GM23248 (cell line): ENCODE measurements at places on chromosomes 16 and 17.
A peak's percentile ranks its signal among the peaks of the same experiment; 100 is the strongest.

DNA sequence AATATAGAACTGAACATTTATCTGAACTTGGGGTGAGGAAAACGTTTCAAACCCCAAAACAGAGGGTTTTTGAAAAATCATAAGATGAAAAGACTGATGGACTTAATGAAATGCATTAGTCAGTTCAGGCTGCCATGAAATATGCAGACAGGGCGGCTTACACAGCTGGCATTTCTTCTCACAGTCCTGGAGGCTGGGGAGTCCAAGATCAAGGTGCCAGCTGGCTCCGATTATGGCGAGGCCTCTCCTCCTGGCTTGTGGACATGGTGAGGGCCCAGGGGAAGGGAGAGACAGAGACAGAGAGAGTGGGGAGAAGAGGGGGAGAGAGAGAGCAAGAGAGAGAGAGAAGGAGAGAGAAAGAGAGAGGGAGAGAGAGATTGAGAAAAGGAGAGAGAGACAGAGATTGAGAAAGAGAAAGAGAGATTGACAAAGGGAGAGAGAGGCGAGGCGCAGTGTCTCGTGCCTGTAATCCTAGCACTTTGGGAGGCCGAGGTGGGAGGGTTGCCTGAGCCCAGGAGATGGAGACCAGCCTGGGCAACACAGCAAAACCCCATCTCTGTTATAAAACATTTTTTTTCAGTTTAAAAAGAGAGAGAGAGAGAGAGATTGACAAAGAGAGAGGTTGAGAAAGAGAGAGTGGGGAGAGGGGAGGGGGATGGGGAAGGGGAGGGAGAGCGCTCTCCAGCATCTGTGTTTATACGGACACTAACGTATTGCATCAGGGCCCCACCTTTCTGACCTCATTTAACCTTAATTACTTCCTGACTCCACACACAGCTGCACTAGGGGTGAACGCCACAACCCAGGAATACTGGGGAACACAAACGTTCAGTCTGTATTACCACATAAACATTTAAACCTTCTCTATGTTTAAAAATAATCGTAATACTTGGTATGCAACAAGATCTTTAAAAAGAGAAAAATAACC lies 24.6 kb upstream of the RPH3AL start:
- DNase-seq: peak; percentile 50
- H3K4me3 ChIP-seq: no peak overlapping the region
- H3K4me1 ChIP-seq: no peaks in the 10 kb centered on the region
- no peaks in the 10 kb centered on the region for H3K36me3 ChIP-seq

DNA sequence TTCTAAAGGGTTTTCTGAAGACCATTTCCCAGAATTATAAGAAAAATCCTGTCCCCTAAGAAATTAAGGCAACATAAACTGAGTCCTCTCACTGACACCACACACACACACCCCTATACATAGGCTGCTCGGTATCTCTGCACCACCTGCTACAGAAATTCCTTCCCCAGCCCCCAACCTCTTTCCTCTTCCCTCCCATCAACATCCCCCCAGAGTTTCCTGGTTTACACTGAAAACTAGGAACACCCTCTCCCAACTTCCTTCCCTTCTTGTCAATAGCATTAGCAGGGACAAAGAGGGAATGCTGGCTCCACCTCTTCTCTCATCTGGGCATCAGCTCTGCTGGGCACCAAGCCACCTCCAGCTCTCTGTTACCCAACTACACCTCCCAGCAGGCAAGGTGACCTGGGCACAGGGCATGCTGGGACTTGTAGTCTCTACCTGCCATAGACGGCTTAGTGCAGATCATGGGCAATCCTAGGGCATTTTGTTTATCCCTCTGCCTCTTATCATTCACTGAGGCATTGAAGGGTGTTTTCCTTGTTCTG lies 15.7 kb downstream of the CAVIN1 start:
- peaks cover 71% of the 10 kb centered on the region for H3K4me1 ChIP-seq
- peak overlapping the region; percentile 27 for H3K4me3 ChIP-seq
- peak overlapping the region; percentile 87 for H3K27ac ChIP-seq

GRCh38 chr17:15122857-15123256 lies 142.3 kb downstream of the PMP22 start:
- H3K36me3 ChIP-seq: no peaks in the 10 kb centered on the region
- DNase-seq: peak; percentile 56
- H3K27ac ChIP-seq: peak overlapping the region; percentile 79
- H3K27me3 ChIP-seq: no peaks in the 10 kb centered on the region

GRCh38 chr16:50627419-50627818 lies 53.7 kb downstream of the SNX20 start:
- no peak overlapping the region for H3K27ac ChIP-seq
- DNase-seq: peak; percentile 18
- no peaks in the 10 kb centered on the region for H3K36me3 ChIP-seq

GRCh38 chr17:74815067-74815466 lies 38.9 kb upstream of the NAT9 start:
- H3K4me3 ChIP-seq: no peak overlapping the region
- no peaks in the 10 kb centered on the region for H3K36me3 ChIP-seq
- H3K4me1 ChIP-seq: no peaks in the 10 kb centered on the region
- DNase-seq: no peak
- H3K27ac ChIP-seq: no peak overlapping the region

DNA sequence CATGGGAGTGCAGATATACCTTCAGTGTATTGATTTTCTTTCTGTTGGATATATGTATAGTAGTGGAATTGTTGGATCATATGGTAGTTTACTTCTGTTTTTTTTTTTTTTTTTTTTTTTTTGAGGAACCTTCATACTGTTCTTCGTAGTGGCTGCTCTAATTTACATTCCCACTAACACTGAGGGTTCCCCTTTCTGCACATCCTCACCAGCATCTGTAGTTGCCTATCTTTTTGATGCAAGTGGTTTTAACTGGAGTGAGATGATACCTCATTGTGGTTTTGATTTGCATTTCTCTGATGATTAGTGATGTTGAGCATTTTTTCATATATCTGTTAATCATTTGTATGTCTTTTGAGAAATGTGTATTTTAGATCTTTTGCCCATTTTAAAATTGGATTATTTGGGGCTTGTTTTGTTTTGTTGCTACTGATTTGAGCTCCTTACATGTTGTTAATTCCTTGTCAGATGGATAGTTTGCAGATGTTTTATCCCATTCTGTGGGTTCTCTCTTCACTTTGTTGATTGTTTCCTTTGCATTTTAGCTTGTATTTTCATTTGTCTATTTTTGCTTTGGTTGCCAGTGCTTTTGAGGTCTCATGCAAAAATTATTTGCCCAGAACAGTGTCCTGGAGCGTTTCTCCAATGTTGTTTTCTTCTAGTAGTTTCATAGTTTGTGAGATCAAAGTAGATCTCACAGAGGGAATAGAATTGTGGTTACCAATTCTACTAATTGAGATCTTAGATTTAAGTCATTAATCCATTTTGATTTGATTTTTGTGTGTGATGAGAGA lies 25.0 kb upstream of the BCAS3 start:
- no peaks in the 10 kb centered on the region for H3K4me1 ChIP-seq
- DNase-seq: no peak
- H3K36me3 ChIP-seq: peaks cover 10% of the 10 kb centered on the region

DNA sequence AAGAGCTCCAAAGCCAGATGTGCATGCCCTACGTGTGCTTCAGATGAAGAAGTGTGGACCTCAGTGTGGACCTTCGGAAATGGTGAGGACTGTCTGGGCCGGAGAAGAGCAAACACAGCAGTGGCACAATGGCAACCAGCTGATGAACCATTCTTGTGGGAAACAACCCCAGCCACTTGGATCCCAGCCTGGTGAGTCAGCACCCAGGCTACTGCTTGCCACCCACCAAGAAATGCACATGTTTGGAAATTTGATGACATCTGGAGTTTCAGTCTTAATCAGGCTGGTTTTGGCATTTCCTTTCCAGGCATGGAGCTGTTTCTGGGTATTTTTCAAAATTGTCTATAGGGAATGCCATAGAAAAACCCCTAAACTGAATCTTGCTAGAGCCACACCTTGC lies 42.7 kb downstream of the DYNLRB2 start:
- H3K27ac ChIP-seq: no peak overlapping the region
- no peaks in the 10 kb centered on the region for H3K36me3 ChIP-seq
- DNase-seq: peak; percentile 72
- no peaks in the 10 kb centered on the region for H3K27me3 ChIP-seq
- peaks cover 21% of the 10 kb centered on the region for H3K4me1 ChIP-seq

DNA sequence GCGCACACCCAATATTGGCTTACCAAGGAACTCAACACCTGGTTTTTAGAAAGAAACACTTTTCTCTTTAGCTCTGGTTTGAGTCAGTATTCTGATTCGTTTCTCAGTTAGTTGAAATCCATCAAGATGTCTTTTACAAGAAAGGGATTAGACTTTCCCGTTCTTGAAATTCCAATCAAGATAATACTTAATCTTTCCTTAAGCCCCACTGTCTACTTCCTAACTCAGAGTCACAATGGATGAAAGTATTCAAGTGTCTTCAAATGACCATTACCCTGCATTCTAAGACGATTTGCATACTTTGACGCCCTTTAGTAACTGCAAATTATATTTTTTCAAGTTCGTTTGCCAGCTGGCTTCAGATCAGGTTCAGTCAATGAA lies 189.8 kb downstream of the USP22 start:
- H3K36me3 ChIP-seq: no peaks in the 10 kb centered on the region
- no peak overlapping the region for H3K27ac ChIP-seq
- no peak for DNase-seq
